GM12864 (cell line): ENCODE measurements at places on chromosomes 5 and 9.

DNA sequence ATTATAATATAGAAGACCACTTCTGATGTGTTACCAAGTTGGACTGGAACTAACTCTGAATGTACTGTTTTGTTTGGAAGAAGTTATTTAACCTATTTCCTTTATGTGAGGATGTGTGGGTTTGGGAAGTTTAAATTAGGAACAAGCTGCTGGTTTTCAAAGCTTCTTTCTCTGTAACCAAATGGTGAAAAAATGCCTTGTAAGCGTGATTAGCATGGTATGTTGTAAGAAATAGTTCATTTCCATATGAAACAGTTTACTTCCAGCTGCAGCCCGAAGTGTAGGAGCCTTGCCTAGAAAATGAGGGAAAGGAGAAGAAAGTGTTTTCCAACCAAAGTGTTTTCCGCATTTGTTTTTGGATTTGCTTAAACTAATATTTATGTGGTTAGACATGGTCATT is 36.0 kb downstream of the TTC1 start:
- DNase-seq, result no peak

GRCh38 chr9:71824257-71824656 is 55.9 kb upstream of the CEMIP2 start:
- no peak for DNase-seq

DNA sequence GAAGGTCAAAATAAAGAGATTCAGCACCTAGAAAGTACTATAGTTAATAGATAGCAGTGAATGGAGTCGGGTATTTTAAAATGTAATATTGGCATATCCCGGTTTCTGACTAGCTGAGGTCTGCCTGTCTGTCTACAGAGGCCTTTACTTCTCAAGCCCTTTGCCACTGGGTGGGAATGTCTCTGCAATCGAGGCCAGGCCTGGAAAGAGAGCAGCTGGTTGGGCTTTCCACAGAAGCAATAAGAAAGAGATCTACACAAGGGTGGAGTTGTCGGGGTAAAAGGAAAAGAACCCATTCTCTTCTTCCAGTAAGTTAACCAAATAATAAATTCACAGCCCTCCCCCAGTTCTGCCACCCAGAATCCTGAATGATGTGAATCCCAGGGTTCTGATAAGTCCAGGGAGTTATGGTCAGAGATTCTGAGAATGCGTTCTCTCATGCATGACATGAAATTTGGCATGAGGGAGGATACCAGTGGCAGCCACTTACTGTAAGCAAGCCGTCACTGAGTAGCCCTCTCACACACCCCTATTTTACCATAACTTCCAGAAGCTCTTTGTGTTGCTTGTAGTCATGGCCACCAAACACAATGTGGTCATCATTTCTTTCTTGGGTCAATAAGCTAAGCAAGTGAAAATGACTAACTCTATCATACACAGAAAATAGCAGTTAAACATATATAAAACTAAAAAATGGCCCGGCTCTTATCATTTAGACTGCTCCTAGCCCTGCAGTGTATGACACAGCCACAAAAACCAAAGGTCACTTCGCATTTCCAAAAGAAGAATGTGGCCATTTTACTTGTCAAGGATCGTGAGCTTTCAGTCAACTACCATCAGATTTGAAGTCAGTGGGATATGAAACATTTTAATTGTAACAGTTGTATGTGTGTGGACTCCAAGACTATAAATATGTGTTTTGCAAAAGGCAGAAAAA is 185.0 kb downstream of the GLIS3 start:
- DNase-seq, result no peak

DNA sequence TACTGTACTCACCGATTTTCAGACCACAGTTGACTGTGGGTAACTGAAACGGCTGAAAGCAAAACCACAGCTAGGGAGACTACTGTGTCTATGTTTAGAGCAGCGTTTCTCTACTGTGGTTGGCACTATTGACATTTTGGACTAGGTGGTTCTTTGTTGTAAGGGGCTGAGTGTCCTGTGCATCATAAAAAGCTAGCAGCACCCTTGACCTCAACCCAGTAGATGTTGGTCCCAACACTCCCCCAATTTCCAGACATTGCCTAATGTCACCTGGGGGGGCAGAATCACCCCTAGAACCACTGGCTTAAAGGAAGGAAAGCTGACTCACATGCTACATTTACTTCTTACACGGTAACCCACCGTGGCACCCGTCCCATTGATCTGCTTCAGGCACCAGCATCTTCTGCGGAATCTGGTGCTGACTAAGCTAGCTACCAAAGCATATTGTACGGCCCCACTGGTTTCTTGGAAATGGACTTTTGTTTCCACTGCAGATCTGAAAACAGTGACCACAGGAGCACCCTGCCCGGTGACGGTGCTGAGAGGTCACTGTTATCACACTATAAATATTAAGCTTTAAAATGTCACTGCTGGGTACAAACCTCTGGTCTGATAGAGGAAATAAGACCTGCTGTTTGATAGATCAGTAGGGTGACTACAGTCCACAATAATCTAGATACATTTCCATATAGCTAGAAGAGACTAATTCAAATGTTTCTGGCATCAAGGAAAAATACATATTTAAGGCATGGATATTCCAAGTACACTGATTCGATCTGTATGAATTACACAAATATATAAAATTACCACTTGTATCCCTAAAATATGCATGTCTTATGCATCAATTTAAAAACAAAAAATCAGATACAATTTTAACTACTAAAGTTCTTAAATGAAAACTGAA is 151.4 kb downstream of the HSD17B3 start:
- DNase-seq, result peak; percentile 45

GRCh38 chr5:57862942-57863341 is 380.3 kb upstream of the ACTBL2 start:
- DNase-seq, result no peak

- DNase-seq, result no peak
These were observed 28.8 kb upstream of the DAB2IP start for GRCh38 chr9:121622387-121623203.

DNA sequence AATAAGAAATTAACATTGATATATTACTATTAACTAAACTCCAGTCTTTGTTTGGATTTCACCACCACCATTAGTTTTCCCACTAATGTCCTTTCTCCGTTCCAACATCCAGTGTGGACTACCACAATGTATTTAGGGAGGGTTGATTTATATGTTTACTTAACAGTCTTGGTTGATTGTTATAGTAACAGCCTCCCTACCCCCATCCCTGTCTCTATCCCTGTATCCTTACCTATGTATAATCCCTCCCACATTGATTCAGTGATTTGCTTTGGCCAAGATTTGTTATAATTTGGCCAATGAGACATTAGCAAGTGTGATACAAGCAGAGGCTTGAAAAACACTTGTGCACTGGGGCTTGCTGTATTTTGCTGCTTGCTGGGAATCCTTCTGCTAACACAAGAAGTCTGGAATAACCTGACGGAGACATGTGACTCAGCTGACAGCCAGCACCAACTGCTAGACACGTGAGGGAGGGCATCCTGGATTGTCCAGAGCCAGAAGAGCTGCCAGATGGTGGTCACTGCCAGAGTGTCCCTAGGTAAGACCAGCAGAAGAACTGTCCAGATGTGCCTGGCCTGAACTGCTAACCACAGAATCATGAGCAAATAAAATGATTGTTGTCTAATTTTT is 51.2 kb upstream of the TCF7 start:
- DNase-seq, result no peak

DNA sequence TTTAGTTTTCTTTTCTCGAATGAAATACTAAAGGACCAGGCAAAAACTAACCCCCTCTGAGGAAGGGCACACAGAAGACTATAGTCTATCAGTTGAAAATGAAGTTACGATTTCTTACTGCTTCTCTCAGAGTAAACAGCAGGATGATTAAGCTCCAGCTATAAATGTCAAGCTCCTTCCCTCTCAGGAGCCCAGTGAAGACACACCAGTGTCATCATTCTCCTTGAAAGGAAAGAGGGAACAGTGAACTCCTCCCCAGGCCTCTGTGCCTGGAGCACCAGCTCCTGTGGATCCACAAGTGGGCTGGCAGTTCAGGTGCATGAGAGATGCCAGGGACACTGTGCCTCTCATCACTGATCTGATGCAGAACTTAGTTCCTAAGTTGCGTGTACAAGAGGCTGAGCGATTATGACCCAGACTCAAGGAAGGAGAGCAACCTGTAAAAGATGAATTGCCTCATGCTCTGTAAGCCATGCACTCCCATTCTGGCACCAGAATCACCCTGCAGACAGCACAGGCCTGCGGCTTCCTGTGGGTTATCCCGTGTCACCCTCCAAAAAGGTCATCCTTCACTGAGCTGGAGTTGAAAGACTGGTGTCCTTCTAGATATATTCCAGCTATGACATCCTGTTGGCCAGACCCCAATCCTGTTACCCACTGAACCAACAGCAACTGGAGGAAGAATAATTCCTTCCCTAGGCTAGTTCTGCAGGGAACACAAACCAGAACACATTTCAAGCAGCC is 394.0 kb downstream of the SEMA5A start:
- DNase-seq, result no peak

- no peak for DNase-seq
These were observed 33.9 kb downstream of the HABP4 start for GRCh38 chr9:96483733-96484390.

- DNase-seq, result no peak
These were observed 242.2 kb upstream of the TNC start for GRCh38 chr9:115360122-115360521.

- DNase-seq, result no peak
These were observed 52.4 kb downstream of the AHRR start for GRCh38 chr5:373710-374602.

- DNase-seq, result no peak
These were observed 291.8 kb downstream of the AOPEP start for GRCh38 chr9:95018099-95018936.

- no peak for DNase-seq
These were observed 2.3 kb downstream of the GRIN1 start for GRCh38 chr9:137141050-137141810.

DNA sequence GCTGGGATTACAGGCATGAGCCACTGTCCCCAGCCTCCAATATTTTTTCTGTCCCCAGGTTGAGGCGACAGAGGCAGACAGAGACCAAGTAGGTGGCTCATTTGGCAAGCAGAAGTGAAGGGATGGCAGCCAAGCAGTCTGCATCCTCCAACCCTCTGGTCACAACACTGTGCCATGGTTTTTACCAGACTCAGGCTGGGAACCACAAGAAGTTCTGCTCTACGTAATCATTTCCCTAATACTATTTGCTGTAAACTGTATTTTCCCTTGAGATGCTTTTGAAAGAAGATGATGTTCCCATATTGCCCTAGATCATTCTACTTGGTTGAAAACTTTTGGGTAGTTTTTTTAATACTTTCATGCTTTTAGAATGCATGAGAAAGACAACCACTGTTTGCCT is 40.5 kb downstream of the PTTG1 start:
- DNase-seq, result no peak

- DNase-seq, result no peak
These were observed 12.8 kb upstream of the KCNV2 start for GRCh38 chr9:2704504-2704903.

- no peak for DNase-seq
These were observed 11.8 kb downstream of the OTULIN start for GRCh38 chr5:14676320-14676719.

- DNase-seq, result no peak
These were observed at the start of gene HRH2 for GRCh38 chr5:175657593-175658271. TSS of gene HRH2 (plus strand) at chr5:175658071. CDS start at chr5:175683234, 25,163 bp downstream.

- DNase-seq, result no peak
These were observed 46.4 kb downstream of the SNCAIP start for GRCh38 chr5:122358372-122358979.

DNA sequence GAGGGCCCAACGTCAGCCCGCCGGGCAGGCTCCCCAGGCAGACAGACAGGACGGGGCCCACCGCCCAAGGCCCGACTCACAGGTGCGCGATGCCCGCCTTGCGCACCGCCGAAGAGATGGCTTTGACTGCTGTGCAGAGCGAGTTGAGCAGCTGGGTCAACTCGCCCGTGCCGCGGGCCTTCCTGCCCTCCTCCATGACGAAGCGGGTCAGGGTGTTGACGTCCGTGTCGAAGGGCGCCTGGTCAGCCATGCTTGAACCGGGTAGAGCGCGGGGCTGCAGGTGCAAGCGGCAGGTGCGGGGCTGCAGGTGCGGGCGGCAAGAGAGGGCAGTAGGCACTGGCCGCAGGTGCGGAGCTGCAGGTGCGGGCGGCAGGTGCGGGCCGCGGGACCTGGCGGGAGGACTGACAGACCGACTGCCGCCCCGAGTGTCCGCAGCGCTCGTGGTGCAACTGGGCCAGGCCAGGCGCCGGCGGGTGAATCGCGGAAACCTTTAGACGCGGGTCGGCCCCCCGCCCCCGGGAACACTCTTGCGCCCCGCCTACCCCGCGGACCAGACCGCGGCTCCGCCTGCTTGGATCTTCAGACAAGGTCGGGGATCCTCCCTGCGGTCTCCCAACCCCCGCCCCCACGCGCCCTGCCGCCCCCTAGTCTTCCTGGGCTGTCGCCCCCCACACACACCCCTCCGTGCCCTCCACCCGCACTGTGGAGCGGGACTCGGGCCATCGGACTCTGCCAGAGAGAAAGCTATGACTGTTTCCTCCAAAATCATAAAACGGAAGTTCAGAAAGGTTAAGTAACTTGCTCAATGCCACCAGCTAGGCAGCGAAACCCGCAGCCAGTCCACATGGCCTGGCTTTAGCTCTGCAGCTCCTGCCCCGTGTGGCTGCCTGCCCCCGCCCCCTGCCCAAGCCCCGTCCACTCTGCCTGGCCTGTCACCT is at the start of gene FBP1:
FBP1 (minus strand) TSS at position 458 of the 938 bp plus-strand sequence; CDS start at position 250, 208 bp downstream.
- no peak for DNase-seq

- DNase-seq, result no peak
These were observed 35.5 kb downstream of the GCNT4 start for GRCh38 chr5:75016896-75017295.
